ENCODE measurements at places on chromosomes 2 and 18.

GRCh38 chr2:20540587-20541293 lies 93.9 kb downstream of the RHOB start:
- DNase-seq, result no peak

DNA sequence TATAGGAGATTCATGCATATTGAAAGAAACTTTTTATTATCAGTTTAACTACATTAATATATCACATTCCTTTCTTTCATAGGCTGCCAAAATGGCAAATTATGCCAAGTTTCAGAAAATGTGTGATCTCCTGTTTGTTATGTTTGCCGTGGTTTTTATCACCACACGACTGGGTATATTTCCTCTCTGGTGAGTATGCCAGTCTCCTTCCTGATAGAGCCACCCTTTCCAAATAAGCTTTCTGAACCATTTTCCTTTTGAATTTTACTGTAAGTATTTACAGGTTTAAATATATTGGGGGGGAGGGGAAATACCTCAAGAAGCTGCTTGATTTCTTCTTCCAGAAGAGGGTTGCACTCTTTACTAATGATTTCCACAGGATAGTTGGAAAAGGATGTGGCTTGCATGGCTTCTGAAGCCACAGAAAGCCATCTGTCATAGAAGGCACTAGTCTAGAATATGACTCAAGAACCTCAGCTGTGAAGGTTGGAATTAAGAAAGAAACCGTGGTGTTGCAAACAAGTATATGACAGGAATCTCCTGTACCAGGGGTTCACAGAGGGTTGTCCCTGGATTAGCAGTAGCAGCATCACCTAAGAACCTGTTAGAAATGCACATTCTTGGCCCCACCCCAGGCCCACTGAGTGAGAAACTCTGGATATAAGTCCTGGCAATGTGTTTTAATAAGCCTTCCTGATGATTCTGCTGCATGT lies 84.5 kb upstream of the NOSTRIN start:
- DNase-seq, result no peak

- peak; percentile 18 for DNase-seq
Observed at GRCh38 chr2:171723716-171724683, 36.7 kb downstream of the DYNC1I2 start.

DNA sequence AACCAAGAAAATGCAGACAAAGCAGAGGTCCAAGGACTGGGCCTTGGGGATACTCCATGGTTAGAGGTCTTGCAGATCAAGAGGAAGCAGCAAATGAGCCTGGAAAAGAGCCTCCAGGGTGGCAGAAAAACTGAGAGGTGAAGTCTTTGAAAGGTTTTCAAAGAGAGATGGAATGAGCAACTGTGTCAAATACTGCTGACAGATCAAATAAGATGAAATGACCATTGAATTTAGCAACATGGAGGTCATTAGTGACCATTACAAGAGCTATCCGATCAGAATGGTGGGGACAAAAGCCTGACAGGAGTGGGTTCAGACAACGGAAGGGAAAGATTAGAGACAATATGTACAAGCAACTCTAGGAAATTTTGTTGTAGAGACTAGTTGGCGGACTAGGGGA lies 1.5 kb downstream of the CLHC1 start:
- no peak for DNase-seq

DNA sequence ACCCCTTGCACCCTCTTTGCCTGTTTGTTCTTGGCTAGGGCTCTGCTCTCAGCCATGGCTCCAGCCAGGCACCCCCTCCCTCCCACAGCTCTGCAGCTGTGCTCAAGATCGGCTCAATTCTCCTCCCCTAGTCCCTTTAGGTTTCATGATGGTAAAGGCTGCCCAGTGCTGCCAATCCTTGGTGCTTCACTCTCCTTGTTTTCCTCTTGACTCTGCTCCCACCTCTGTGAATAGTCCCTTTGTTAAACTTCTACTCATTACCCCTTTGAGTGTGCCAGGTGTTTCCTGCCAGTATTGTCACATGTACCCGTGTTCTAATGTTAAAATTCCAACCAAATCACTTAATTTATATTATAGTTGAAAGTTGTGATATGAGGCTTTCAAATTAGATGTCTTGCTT lies 101.0 kb upstream of the CERS6 start:
- DNase-seq, result peak; percentile 89

GRCh38 chr2:136031711-136032110 lies 46.3 kb upstream of the DARS1 start:
- DNase-seq, result no peak

- DNase-seq, result no peak
Observed at GRCh38 chr2:46937471-46937901, 21.9 kb upstream of the MCFD2 start.

DNA sequence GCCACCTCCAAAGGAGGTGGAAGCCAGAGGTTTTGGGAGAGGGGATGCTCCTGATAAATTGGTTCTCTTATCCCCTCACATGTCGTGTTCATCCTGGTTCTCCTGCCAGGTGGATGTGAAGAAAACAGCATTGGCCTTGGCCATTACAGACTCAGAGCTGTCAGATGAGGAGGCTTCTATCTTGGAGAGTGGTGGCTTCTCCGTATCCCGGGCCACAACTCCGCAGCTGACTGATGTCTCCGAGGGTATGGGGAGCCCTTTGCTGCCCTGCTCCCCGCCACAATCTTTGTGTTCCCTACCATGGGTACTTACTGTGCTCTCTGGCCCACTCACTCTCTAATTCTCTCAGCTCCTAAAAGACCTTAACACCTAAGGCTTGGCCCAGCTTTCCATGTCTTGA lies 3.5 kb downstream of the RETREG2 start:
- no peak for DNase-seq

- no peak for DNase-seq
Observed at GRCh38 chr18:71598374-71598773, 945.8 kb downstream of the CBLN2 start.

- DNase-seq, result no peak
Observed at GRCh38 chr2:241136191-241136590, 13.1 kb downstream of the PASK start.

DNA sequence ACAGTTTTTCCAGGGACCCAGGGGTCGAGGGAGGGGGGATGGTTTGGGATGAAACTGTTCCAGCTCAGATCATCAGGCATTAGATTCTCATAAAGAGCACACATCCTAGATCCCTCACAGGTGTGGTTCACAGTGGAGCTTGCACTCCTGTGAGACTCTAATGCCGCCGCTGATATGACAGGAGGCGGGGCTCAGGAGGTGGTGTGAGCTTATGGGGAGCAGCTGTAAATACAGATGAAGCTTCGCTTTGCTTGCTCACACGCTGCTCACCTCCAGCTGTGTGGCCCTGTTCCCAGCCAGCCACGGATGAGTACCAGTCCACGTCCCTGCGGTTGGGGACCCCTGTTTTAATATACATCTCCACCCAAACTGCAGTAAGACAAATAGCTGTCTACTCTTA lies 204.2 kb downstream of the AGAP1 start:
- no peak for DNase-seq

DNA sequence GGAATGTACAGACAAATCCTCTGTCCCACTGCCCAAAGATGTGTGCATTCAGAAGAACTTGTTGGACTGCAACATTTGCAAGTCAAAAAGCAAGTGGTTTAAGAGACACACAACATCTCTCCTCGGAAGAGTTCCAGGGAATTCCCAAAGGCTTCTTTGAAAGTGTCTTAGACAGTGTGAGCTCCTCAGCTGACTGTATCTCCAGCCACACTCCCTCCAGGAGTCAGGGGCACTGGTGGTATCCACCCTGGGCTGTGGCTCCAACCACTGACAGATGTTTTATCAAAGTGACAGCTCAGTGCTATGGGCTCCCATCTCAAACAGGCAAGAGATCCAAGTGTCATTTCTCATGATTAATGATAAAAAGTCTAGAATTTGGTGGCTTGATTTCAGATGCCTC lies 48.5 kb downstream of the ALK start:
- DNase-seq, result no peak

DNA sequence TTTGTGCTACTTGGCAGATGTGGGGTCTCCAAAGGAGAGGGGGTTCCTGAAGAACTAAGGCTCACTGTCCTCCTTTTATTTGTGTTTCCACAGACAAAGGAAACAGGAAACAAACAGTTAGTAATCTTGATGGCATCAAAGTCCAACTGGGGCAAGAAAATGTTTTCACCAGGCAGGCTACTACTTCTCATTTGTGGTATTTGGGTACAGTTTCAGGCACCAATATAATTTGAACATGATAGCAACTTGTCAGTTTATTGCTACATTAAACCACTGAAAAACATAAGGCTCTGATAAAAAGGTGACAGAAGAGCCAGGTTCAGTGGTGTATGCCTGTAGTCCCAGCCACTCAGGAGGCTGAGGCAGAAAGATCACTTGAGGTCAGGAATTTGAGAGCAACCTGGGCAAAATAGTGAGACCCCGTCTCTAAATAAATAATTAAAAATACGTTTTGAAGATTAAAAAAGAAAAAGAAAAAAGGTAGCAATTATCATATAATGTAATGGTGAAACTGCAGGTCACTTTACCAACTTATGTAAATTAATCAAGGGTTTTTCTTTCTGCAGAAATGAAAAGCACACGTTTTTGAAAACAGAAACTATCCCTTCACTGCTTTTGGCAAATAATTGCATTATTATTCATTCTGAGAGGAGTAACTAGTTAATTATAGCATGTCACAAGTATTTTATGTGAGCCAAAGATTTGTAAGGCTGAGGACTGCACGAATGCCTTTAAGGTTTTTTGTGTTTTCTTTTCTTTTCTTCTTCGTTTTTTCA lies 157.5 kb upstream of the CAVIN2 start:
- DNase-seq, result no peak

DNA sequence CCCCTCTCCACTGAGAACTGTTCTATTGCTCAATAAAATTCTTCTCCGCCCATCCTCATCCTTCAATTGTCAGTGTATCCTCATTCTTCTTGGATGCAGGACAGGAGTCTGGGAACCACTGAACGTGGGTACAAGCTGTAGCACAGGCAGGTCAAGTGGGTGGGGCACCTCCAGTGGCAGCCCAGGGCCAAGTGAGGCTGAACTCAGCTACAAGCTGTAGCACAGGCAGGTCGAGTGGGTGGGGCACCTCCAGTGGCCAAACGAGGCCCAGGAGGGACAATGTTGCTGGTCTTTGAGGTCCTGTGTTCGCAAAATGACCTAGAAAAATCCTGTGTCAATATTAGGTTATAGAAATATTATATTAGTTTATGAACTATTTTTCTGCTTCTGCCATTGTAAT lies 352.0 kb downstream of the TMX3 start:
- no peak for DNase-seq

- no peak for DNase-seq
Observed at GRCh38 chr2:101306410-101306809, 2.1 kb downstream of the RNF149 start.

GRCh38 chr2:37590119-37590571 lies 81.3 kb downstream of the CDC42EP3 start:
- DNase-seq, result no peak

DNA sequence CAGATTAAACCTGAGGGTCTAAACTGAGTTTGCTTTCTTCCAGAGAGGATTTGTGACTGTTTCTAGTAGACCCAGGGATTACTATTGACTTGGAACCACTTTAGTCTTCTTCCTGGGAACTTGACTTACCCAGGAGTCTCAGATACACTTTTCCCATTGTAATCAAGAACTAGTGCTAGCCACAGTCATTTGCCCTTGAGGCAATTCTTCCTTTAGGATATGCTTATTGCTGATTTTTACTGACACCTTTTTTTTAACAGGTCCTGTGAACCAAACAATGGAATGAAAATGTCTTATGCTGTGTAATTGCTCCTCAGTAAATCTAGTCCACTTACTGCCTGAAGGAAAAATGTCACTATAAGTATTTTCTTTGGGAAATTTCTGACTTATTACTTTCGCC lies 78.3 kb downstream of the TAF4B start:
- no peak for DNase-seq

DNA sequence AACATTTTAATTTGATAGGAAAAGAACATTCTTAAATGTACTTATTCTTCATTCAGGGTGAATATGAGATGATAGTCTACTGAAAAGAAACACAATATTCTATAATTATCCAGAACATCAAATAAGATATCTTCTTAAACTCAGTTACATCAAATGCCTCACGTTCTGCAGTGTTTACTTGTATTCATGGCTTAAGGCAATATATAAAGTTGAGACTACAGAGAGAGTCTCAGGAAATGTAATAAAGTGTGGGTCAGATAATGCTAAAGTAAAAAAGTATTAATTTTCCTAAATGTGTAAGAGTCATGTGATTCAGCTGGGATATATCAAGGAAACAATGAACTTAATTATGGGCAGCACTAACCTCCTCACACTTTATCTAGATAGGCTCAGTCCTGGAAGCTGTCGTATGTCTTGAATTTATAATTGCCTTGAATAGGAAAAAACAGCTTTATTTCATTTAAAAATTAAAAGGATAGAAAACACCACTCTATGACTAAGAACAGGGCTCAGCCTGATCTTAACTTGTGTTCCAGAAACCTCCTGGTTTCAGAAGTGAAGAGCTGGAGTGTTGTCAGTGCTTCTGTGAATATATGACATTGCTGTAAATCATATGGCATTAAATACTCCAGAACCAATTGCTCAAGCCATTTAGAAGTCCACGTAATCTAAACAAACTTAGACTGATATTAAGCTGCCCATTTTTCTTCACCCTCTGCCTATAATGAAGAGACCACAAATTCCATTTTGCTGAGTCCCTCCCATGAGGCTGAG lies 240.2 kb downstream of the FSIP2 start:
- no peak for DNase-seq

DNA sequence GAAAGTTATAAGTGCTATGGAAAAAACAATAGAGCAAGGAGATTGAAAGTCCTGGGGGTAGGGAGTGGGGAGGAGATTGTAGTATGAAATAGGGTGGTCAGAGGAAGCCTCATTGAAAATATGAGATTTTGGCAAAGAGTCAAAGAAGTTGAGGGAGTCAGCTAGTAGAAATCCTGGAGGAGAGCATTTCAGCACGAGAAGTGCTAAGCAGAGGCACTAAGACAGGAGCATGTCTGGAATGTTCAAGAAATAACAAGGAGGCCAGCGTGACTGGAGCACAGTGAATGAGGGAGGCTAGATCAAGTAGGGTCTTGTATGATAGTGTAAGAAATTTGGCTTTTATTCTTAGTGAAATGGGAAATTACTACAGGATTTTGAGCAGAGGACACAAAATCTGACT lies 2.1 kb upstream of the TSPYL6 start:
- no peak for DNase-seq

GRCh38 chr18:58288921-58289797 lies 245.1 kb downstream of the NEDD4L start:
- DNase-seq, result no peak

DNA sequence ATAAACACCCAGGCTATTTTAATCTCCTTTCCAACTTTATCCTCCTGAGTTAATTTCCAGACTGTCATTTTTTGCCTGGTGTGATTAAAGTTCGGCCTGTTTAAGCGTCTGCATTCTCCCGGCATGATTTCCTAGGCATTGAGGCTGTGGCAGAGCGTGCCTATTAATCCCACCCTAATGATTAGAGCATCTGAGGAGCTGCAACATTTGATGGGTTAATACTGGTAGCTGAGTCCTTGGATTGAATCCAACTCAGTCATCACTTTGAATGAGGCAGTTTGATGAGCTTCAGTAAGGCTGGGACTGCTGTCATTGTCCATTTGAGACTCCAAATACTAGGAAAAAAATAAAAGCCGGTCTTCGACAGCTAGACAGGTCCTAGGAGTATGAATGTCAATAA lies 882.5 kb downstream of the SLC4A3 start:
- DNase-seq, result no peak
